HCT116 (cell line): ENCODE measurements at places on chromosomes 4 and X. TPM values are rescaled to one million over a fixed set of nuclear protein-coding genes. Genes with fewer than 3 reads are reported as not detected.

ZFP92 gene
- not detected for total RNA-seq

DNA sequence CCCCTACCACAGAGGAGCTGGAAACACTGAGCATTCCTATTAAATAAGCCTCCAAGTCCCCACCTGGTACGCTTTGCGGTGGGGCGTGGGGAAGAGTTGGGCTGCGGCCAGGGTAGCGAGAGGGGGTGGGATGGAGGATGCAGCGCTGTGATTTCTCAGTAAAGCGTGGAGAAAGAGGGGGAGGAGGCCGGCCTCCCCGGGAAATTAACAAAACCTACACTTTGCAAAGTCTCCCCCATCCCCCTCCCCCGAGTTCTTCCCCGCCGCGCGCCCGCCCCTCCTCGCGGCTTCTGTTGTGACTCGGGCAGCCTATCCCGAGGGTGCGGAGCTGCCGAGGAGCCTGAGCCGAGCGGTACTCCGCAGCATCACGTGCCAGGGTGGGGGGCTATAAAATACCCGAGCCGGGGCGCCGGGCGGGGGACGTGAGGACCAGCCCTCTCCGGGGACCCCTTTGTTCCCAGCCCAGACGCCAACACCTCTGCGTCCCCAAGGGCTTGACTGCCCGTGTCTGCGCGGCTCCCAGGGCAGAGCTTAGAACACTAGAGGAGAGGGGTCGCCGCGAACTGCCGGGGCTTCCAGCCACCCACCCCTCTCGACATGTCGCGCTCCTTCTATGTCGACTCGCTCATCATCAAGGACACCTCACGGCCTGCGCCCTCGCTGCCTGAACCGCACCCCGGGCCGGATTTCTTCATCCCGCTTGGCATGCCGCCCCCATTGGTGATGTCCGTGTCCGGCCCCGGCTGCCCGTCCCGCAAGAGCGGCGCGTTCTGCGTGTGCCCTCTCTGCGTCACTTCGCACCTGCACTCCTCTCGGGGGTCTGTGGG is at the start of gene GSX2:
TSS of gene GSX2 (plus strand) at position 416 of the 827 bp plus-strand sequence. CDS start at position 598, 182 bp downstream.
- peaks cover 30% of the 10 kb centered on the region for H3K27me3 ChIP-seq
- H3K4me3 ChIP-seq, result no peak within 1 kb of the TSS
- no peak for DNase-seq

DNA sequence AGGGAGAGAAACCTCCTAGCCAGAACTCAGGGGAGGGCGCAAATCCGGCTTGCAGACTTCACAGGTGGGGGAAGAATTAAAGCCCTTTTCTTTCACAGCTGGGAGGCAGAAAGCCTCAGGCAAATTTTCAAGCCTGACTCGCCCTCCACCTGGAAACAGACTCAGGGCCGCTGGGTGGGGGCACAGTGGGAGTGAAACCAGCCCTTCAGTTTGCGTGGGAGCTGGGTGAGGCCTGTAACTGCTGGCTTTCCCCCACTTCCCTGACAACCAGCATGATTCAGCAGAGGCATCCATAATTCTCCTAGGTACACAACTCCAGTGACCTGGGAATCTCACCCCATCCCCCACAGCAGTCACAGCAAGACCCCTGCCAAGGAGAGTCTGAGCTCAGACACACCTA is 206.9 kb upstream of the INTU start:
- no peaks in the 10 kb centered on the region for H3K36me3 ChIP-seq

DNA sequence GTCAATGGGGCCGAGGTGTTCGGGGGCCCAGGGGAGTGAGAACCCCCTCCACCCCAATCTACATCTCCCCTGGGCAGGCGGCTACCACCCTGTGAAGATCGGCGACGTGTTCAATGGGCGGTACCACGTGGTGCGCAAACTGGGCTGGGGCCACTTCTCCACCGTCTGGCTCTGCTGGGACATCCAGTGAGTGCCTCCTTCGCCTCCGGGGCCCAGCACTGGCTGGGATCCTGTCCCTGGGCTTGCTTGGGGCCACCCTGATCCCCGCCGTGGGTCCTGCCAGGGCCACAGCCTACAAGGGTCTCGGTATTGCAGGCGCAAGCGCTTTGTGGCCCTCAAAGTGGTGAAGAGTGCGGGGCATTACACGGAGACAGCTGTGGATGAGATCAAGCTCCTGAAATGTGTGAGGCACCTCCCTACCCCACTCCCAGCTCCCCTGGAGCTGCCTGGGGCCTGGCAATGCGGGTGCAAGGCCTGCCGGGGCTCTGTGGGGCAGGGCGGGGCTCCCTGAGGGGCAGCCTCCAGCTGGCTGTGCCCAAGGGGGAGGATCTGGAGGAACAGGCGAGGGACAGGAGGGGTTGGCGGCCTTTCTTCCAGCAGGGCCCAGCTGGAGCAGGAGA is 697 bp downstream of the SRPK3 start:
- peaks cover 6% of the 10 kb centered on the region; the same call in 1 of the 2 replicates for H3K4me1 ChIP-seq
- H3K27ac ChIP-seq, result no peak overlapping the region
- H3K27me3 ChIP-seq, result no peaks in the 10 kb centered on the region
- DNase-seq, result no peak
- H3K4me3 ChIP-seq, result no peak overlapping the region

GRCh38 chr4:2768921-2769336 is 12.8 kb upstream of the TNIP2 start:
- DNase-seq, result no peak
- no peak overlapping the region for H3K4me3 ChIP-seq
- H3K4me1 ChIP-seq, result peaks cover 2% of the 10 kb centered on the region; the same call in 1 of the 2 replicates
- no peaks in the 10 kb centered on the region for H3K27me3 ChIP-seq
- no peaks in the 10 kb centered on the region for H3K36me3 ChIP-seq
- no peak overlapping the region for H3K27ac ChIP-seq

- H3K4me3 ChIP-seq, result no peak overlapping the region
- H3K27me3 ChIP-seq, result no peaks in the 10 kb centered on the region
- H3K4me1 ChIP-seq, result peaks cover 37% of the 10 kb centered on the region
- DNase-seq, result no peak
- H3K27ac ChIP-seq, result no peak overlapping the region
Observed at GRCh38 chr4:25949173-25949748, 35.2 kb downstream of the SMIM20 start.

- H3K27me3 ChIP-seq, result no peaks in the 10 kb centered on the region
- DNase-seq, result no peak
- no peaks in the 10 kb centered on the region for H3K36me3 ChIP-seq
- H3K4me1 ChIP-seq, result no peaks in the 10 kb centered on the region
- H3K4me3 ChIP-seq, result no peak overlapping the region
Observed at GRCh38 chrX:68939868-68940267, 111.0 kb downstream of the EFNB1 start.

DNA sequence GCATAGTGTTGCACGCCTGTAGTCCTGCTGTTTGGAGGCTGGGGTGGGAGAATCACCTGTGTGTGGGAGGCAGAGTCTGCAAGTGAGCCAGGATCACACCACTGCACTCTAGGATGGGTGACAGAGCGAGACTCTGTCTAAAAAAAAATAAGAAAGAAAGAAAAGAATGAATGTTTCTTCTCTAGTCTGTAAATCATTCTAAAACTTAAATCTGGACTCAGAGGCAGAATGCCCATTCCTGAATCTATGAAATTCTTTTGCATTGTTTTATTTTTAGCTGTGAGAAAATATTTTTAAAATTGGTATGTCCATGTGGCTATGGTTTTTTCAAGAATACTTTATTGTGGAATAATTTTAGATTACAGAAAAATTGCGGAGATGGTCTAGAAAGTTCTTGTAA is 49.3 kb downstream of the RAPGEF2 start:
- H3K36me3 ChIP-seq, result no peaks in the 10 kb centered on the region
- DNase-seq, result no peak
- H3K4me3 ChIP-seq, result no peak overlapping the region
- no peaks in the 10 kb centered on the region for H3K4me1 ChIP-seq
- no peaks in the 10 kb centered on the region for H3K27me3 ChIP-seq
